ENCODE measurements at places on chromosomes 2 and 18.

- no peak for DNase-seq
These were observed 52.2 kb upstream of the B3GNT2 start for GRCh38 chr2:62143696-62144095.

DNA sequence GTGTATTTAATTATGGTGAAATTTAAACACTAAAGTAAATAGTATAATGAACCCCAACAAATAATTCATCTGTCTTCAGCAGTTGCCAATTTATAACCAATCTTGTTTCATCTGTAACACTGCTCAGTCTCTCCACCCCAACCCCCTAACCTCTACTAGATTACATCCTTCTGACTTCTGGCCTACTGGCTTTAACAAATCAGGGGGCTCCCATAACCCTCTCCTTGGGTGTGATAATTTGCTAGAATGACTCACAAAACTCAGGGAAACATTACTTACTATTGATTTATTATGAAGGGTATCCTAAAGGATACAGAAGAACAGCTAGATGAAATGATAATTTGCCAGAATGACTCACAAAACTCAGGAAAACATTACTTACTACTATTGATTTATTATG is 50.7 kb downstream of the PIK3C3 start:
- no peak for DNase-seq

DNA sequence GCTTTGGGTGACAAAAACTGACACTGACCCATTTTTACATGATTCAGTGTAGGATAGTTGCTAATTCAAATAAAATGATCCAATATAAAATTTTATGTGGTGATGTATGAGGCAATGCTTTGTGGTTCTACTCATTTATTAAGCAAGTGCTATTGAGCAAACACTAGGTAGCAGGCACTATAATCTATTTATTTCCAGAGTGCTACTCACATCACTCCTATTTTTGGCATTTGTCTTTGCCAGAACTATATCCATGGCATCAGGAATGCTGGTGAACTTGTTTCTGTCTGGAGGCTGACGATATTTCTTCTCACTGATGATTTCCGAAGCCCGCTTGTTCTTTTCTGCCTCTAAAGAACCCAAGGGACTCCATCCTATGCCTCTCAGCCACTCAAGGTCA is 84.3 kb downstream of the NEB start:
- DNase-seq, result no peak

GRCh38 chr2:240244543-240244942 is 104.1 kb upstream of the OTOS start:
- no peak for DNase-seq

- DNase-seq, result no peak
These were observed 9.5 kb downstream of the ITGA6 start for GRCh38 chr2:172436889-172437288.

- no peak for DNase-seq
These were observed 27.5 kb downstream of the TFCP2L1 start for GRCh38 chr2:121257480-121257840.
